HCEC 1CT (cell line): ENCODE measurements at places on chromosomes 6 and 20.

DNA sequence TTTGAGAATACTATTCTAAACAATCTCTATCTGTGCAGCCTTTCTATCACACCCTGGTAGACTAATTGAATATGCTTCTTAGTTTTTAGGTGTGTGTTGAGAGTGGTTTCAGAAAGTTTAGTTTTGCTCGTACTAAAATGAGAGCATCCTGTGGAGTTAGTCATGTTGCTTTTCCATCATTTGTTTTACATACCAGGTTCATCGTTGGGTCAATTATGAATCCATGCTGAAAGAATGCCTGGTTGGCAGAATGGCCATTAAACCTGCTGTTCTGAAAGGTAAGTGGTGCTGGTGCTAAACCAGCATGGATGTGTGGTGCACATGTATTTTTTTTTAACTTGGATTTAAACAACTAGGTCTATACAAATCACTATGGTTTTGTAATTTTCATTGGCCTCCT lies 49.3 kb downstream of the CYB5R4 start:
- peak; percentile 49 for DNase-seq

GRCh38 chr6:111418971-111419693 lies 63.9 kb downstream of the REV3L start:
- DNase-seq: peak; percentile 70

- DNase-seq: no peak
Observed at GRCh38 chr6:37273690-37274089, 15.7 kb upstream of the TMEM217 start.

- no peak for DNase-seq
Observed at GRCh38 chr20:10718661-10719060, 44.9 kb upstream of the JAG1 start.

GRCh38 chr6:117992856-117993255 lies 85.8 kb downstream of the SLC35F1 start:
- no peak for DNase-seq

- peak; percentile 95 for DNase-seq
Observed at GRCh38 chr6:3913077-3913957, 64.1 kb downstream of the FAM50B start.

- no peak for DNase-seq
Observed at GRCh38 chr20:48094196-48094749, 309.0 kb upstream of the SULF2 start.

DNA sequence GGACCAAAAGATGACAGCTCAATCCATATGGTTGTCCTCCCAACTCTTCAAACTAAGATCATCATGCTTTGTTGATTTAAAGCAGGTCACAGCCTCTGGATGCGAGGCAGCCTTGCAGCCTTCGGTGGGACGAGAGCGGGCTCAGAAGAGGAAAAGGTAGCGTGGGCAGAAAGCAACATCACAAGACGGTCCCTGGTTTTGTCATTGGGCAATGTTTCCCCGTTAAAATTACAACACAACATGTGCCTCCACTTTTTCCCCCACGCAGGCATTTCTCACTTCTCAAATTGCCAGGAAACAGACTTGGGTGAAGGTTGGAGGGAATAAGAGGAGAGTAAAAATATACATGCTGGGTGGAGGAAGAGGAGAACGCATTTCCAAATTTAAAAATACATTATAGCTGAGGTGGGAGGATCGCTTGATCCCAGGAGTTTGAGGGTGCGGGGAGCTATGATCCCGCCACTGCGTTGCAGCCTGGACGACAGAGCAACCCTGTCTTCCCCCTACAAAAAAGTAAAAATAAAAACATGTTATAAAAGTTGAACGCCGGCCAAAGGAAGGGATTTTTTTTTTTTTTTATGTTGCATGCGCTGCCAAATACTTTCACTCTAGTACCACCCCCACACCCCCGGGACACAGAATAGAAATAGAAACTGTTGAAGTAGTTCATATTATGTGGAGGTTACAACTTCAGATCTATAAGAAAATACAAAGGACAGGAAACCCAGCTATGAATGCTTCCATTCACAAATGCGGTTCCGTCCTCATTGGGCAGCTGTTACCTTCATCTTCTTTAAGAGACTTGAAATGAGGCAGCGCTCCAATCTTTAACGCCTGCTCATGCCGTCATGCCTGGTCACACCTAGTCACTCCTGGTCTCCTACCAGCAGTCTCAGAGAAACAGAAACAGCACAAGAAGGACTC lies 13.9 kb upstream of the NAA20 start:
- DNase-seq: no peak

GRCh38 chr6:28407401-28407800 lies 7.9 kb upstream of the ZSCAN12 start:
- no peak for DNase-seq

DNA sequence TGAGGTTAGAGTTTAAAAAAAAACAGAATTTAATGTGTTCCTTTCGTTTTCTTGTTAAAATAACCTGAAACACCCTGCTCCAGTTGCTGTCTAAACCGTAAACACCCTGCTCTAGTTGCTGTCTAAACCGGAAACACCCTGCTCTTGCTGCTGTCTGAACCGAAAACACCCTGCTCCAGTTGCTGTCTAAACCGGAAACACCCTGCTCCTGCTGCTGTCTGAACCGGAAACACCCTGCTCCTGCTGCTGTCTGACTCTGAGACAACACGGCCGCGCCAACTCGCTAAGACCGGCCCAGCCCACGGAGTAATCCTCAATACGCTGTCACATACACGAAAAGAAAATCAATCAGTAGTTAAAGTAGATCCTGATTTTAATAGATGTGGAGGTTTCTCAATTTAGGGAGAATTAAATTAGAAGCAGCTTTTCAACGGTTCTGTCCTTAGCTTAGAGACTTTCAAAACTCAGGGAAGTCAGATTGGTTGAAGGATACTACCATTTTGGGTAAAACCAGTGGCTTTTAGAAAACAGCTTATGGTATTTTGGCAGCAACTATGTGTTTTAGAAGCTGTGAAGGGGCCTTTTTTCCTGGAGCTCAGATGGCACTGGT lies 98.3 kb downstream of the RAMACL start:
- DNase-seq: no peak

DNA sequence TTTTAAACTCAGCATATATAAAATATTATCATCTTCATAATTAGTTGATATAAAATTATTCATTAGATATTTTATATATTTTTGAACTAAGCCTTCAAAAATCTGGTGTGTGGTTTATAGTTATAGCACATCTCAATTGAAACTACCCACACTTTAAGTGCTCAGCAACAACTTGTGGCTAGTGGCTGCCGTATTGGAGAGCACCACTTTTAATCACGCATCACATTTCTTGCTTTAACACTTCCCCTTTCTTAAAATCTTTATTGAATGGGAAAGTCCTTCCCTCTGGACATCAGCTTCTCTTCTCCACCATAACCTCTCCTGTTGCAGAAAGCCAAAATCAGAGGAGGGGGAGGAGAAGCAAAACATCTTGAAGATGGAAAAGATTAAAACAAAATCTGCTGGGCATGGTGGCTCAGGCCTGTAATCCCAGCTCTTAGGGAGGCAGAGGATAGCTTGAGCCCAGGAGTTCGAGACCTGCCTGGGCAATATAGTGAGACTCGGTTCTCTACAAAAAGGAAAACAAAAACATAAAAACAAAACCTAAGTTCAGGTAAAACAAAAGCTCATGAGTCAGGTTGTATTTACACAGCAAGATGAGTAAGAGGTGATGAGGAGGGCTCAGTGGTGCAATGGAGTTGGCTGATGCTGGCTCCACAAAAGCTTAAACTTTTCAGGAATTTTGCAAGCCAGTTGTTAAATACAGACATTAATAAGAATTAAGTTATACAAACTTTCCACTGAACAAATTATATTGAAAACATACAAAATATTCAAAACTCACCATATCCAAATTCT lies 237.0 kb upstream of the SUPT3H start:
- peak; percentile 37 for DNase-seq

DNA sequence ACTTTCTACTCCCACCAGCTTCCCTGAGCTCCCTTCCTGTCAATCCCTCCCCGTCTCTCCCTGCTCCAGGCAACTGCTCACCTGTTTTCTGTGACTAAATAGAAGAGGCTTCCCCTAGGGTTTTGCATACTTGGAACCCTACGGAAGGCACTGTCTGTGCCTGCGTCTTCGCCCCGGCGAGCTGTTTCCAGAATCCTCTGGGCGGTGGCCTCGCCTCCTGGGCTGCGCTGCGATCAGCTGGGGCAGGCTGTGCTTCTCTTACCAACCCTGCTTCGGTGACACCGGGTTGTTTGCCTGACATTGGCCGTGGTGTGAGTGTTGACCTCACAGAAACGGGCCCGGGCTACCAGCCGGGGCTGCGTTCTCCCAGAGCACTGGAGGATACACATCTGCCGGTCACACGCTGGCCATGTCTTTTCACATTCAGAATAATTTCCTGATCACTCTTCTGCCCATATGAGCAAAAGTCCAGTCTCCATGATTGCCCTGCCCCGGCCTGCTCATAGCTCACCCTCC lies 29.4 kb upstream of the CCR6 start:
- no peak for DNase-seq

- no peak for DNase-seq
Observed at GRCh38 chr6:56046576-56046975, 171.2 kb upstream of the BMP5 start.

DNA sequence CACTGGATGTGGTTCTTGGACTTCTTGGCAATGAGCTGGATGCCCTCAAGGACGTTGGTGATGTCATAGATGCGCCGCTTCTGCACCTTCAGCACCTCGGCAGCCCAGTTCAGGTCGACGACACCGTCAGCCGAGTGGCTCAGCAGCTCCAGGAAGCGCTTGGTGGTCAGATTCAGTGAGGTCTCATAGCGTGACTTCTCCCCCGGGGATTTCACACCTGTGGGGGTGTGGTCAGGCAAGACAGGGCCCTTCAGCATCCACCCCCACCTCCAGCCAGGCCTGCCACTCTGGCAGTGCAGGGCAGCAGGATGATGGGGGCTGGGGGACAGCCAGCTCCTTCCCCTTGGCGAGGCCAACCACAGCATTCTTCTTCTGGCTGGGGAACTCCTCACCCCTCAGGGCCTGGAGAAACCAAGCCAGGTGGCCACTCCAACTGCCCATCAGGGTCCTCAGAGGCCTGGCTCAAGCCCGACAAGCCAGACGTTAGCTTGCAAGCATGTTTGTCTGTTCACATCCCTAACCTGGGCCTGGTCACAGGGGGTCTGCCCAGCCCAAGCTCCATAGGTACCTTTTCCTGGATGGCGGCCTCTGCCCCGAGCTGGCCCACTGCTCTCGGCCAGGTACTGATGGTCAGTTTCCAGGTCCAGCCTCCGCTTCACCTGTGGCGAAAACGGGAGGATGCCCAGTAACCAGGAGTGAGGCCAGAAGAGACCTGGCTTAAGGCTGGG lies 5.7 kb upstream of the NECAB3 start:
- DNase-seq: no peak

DNA sequence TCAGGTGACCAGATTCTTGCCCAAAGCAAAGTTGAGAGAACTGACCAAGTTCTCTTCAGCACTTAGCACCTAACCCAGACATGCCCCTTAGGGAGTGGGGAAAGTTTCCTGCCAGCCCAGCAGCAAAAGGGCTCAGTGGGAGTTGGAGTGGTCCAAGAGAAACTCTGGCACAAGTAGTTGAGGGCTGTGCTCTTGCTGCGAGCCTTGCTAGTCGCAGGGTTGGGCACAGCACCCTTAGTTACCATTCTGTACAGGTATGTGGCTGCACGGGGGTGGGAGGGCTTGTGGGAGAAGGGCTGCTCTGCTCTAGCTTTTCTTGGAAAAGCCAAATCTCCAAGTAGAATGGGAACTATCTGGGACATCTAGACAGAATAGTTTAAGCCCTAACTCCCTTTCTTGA lies 6.4 kb downstream of the POLR1C start:
- no peak for DNase-seq

DNA sequence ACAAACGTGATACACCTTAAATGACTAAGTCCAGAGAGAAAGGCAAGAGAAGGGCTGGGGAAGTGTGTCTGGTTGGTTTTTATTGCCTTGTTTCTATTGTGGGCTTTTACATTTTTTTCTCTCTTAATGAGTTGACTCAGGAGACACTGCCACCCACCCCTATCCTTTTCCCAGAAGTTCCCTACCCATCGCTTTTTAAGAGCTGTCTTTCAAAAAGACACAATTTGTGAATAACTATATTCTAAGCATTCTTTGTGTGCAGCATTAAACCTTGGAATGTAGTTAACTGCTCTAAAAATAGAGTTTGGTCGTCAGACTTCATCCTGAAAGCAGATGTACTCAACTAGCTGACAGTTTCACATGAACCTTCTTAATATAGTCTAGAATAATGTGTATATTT lies 174.9 kb downstream of the ISM1 start:
- DNase-seq: no peak

- DNase-seq: no peak
Observed at GRCh38 chr20:24461848-24462247, 7.6 kb upstream of the SYNDIG1 start.

GRCh38 chr6:151390851-151391470 lies 398 bp downstream of the ZBTB2 start:
- DNase-seq: peak; percentile 53

DNA sequence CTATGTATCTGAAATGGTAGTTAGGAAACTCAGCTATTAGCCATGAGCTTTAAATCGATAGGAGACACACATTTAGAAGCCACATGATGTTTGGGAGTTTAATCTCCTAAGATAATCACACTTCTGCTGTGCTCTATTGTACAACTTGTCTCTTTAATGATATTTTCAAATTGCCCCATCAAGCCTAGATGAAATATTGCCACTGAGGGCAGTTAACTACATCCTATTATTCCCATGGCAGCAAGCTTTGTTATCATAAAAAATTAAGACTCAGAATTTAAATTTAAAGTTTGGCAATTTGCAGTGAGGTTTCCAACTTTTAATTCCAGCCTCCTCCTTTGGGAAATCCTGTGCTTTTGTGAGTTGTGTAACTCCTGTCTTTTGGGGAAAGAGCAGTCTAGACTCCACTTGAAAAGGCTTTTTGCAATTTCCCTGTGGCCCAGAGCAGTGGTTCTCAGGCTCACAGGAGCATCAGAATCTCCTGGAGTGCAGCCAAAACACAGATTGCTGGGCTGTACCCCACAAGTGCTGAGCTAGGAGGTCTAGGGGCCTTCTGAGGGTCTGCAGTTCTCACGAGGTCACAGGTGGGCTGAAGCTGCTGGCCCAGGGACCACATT lies 792.4 kb downstream of the QKI start:
- no peak for DNase-seq

DNA sequence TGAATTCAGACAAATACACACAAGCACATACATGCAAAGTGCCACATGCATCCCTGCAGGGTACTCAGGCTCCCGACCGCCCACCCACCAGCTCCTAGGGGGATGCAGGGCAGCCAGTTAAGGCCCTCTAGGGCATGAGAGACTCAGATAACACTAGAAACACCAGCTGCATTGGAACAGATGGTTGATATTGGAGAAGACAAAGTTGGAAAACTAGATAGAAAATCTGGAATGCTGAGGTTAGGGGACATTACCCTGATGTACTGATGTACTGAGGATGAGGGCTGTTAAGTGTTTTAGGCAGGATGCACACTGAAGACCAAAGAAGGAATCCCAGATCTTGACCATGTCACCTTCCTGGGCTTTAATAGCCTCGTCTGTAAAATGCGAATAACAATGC lies 134.6 kb upstream of the ECI2 start:
- DNase-seq: no peak
